Uterine smooth muscle cell (primary cell): ENCODE measurements at places on chromosomes 3 and 15. TPM values are rescaled to one million over a fixed set of nuclear protein-coding genes. Genes with fewer than 3 reads are reported as not detected.

SPINK8 gene
- total RNA-seq, result not detected in 2 replicates

TMEM40 gene
- total RNA-seq, result not detected in 2 replicates

AQP9 gene
- total RNA-seq, result not detected in 2 replicates

SERP1 gene
- 215 and 276 TPM in 2 replicates for total RNA-seq

GNAT1 gene
- not detected in 2 replicates for total RNA-seq

COPG1 gene
- total RNA-seq, result 352 and 362 TPM in 2 replicates

TRIP4 gene
- total RNA-seq, result 11.6 and 14.5 TPM in 2 replicates

LRRC2 gene
- 1.9 and 7.4 TPM in 2 replicates for total RNA-seq

SIDT1 gene
- not detected in 2 replicates for total RNA-seq

ERICH6 gene
- 0.22 TPM in 1 of 2 replicates, not detected in the other for total RNA-seq

OSTN gene
- 0.12 and 0.33 TPM in 2 replicates for total RNA-seq
